A549 treated with CpdA at 1 μM for 4 hours (cell line): ENCODE measurements at places on chromosomes 7 and 10. TPM values are rescaled to one million over a fixed set of nuclear protein-coding genes. Genes with fewer than 3 reads are reported as not detected.

The COL26A1 gene
- total RNA-seq: 0.35 to 0.45 TPM (median 0.38 TPM) in 5 replicates

The BLNK gene
- not detected in 5 replicates for total RNA-seq

The C10orf62 gene
- 0.12 TPM in 1 of 5 replicates, not detected in the others for total RNA-seq

The LRIT1 gene
- not detected in 5 replicates for total RNA-seq

The MMD2 gene
- total RNA-seq: not detected in 5 replicates

The DDX50 gene
- total RNA-seq: 32.2 to 46.7 TPM (median 35.3 TPM) in 5 replicates

The CALML5 gene
- not detected in 5 replicates for total RNA-seq

The LRGUK gene
- total RNA-seq: 0.16 to 0.76 TPM (median 0.37 TPM) in 5 replicates

The LIPN gene
- total RNA-seq: not detected in 5 replicates

The DYDC1 gene
- not detected in 5 replicates for total RNA-seq

The GALNT17 gene
- total RNA-seq: not detected in 5 replicates

The ASB15 gene
- total RNA-seq: not detected in 5 replicates

The TAC1 gene
- 0.30 TPM in 1 of 5 replicates, not detected in the others for total RNA-seq

The CRHR2 gene
- total RNA-seq: 0.03 TPM in 1 of 5 replicates, not detected in the others

The C10orf67 gene
- total RNA-seq: 0.05 to 0.22 TPM (median 0.10 TPM) in 3 of 5 replicates, not detected in the others

The ADO gene
- 17.0 to 19.9 TPM (median 19.7 TPM) in 5 replicates for total RNA-seq

The TRAPPC14 gene
- 11.9 to 15.5 TPM (median 13.2 TPM) in 5 replicates for total RNA-seq

The ZNF273 gene
- 2.1 to 3.0 TPM (median 2.2 TPM) in 5 replicates for total RNA-seq

The JCAD gene
- 7.0 to 8.1 TPM (median 7.7 TPM) in 5 replicates for total RNA-seq

The PHYHIPL gene
- total RNA-seq: 0.13 to 0.38 TPM (median 0.29 TPM) in 5 replicates

The IDI2 gene
- total RNA-seq: 0.13 TPM in 1 of 5 replicates, not detected in the others

The NXPH1 gene
- total RNA-seq: not detected in 5 replicates

The PTPRE gene
- total RNA-seq: 1.9 to 3.7 TPM (median 3.0 TPM) in 5 replicates

The EPO gene
- 0.03 TPM in 1 of 5 replicates, not detected in the others for total RNA-seq

The EMX2 gene
- total RNA-seq: 0.05 TPM in 1 of 5 replicates, not detected in the others

The ECHDC3 gene
- 7.3 to 10.9 TPM (median 8.5 TPM) in 5 replicates for total RNA-seq

The CCL24 gene
- total RNA-seq: not detected in 5 replicates

The GATA3 gene
- total RNA-seq: 6.0 to 7.2 TPM (median 6.5 TPM) in 5 replicates

The NPC1L1 gene
- total RNA-seq: 0.05 to 0.13 TPM (median 0.06 TPM) in 4 of 5 replicates, not detected in the other

The PRKAR1B gene
- total RNA-seq: 23.4 to 29.2 TPM (median 28.3 TPM) in 5 replicates

The MXI1 gene
- 4.9 to 8.1 TPM (median 7.3 TPM) in 5 replicates for total RNA-seq

The FXYD4 gene
- total RNA-seq: not detected in 5 replicates

The AQP1 gene
- total RNA-seq: 0.36 to 0.70 TPM (median 0.45 TPM) in 5 replicates

The CPXM2 gene
- total RNA-seq: not detected in 5 replicates

The SEC61A2 gene
- 11.1 to 13.8 TPM (median 12.6 TPM) in 5 replicates for total RNA-seq

The OR6V1 gene
- total RNA-seq: not detected in 5 replicates

The GRM8 gene
- 0.11 to 0.15 TPM in 2 of 5 replicates, not detected in the others for total RNA-seq

The SYT15 gene
- total RNA-seq: 2.2 to 2.8 TPM (median 2.6 TPM) in 5 replicates
